Spleen (tissue), 13 donors: ENCODE measurements at places on chromosomes 16 and 17.

GRCh38 chr17:12070561-12070960 is 49.9 kb downstream of the MAP2K4 start:
- DNase-seq, result no peak

DNA sequence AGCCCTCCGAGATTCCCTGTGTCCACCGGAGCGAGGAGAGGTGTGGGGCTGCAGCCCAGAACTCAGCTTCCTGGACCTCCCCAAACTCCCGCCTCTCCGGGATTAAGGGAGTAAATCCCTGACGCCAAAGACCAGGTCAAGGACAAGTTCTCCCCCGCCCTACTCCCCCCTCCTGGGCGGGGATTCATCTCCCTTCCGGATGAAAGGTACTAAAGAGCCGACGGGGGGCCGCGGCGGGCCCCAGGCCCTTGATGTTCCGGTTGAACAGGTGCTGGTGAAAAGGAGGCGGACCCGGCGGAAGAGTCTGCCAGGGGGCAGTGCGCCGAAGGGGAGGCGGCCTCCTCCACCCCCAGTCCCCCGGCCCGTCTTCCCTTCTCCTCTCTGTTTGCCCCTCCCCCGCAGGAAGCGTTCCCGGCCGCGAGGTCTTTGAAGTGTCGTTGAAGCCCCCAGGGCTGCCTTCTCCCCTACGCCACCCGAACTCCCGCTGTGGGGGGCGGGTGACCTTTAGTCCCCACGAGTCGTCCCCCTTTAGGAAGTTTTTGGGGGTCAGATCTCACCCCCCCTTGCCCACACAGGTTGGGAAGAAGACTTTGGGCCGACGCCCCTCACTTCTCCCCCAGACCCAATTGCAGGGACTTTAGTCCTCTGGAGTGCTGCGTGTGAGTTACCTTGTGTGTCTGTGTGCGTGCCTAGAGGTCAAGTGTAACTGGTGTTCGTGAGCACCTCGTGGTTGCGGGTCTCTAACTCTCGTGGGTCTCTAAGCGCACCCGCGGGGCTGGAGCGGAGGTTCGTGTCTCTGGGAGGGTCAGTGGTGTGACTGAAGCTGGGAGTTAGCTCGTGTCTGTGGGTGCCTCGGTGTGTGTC is 1.1 kb upstream of the MLLT6 start:
- peak; percentile 95 for DNase-seq

DNA sequence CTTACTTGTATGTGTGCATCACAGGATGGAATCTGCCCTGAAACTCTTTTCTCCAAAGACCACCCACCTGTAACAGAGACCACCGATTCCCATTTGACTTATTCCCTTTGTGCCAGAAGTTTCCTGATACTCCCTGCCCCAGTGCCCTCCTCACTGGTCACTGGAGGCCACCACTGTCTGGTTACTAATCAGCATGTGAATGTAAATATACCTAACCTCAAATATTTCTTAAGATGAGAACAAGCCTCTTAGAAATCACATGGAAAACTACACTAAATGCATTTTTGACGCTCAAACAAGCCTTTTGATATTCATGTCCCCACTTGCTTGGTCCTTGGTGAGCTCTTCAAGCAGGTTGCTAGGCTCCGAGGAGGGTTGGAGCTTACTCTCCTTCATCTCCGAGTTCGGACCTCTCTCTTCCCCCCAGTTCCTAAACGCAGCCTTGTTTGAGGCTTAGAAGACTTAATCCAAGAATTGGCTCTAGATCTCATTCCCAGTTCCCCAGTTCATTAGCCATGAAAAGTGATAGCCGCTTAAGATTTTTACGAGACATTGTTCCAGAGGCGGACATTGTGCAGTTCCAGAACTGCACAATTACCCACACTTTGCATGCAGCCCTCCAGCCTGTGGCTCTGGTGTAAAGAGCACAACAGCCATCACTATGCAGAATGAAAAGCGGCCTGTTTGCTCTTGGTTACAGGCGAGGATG is 579.2 kb upstream of the PSMD7 start:
- DNase-seq, result no peak

DNA sequence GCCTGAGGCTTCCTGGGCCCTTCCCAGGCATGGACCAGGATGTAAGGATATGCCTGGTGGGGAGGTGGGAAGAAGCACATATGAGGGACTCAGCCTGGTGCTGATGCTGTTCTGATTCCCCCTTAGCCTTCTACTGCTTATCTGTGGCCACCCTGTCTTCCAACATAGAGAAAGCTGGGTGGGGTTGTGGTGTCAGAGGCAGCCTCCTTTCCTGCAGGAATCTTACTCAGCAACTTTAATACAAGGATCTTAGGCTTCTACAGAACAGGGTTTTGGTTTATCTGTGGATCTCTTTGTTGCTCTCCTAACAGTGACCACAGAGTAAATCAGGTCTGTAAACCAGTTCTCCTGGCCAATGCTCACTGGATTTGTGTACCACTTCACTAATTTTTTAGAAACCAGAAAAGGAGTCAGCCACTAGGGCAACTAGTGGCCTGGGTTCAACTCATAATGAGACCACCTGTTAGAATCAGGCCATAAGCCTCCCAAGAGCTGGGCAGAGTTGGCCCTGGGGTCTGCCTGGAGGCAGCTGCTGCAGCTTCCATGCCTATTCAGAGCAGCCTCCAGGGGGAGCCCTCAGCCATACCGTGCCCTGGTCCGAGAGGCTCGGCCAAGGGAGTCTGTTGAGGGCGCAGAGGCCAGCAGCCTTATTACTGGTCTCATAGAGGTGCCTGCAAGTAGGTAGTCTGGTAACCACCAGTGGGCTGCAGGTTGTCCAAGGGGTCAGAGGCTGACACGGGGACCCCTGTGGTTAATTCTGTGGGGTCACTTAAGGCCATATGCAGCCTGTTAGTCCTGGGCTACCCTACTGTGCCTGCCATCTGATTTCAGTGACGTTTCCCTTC is 7.1 kb downstream of the HAS3 start:
- peak; percentile 78 for DNase-seq
